Activated CD4-positive, alpha-beta T cell treated with anti-CD3 and anti-CD28 coated beads, Interleukin-2, amount 50 U/mL, for 1 hour (primary cell): ENCODE measurements at places on chromosomes 7 and 10.

- no peak for DNase-seq
Measured at GRCh38 chr7:36627836-36628235, 96.5 kb downstream of the AOAH start.

DNA sequence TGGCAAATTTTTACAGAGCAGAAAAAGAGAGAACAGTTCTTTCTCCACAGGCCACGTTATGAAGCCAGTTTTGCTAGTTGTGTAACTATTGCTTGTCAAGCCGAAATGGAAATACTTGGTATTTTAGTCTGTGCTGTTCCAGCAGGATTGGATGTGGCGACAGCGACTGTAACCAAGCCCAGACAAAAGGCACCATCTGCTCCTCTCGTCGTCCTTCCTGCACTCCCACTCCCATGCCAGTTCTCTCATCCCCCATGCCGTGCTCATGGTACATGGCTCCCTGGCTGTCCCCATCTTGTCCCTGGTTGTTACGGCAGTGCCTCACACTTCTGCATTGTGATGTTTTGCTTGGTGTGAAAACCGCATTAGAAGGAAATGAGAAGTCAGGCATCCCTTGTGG is 185.7 kb upstream of the FZD8 start:
- no peak for DNase-seq

GRCh38 chr10:103280031-103280430 is 3.1 kb downstream of the INA start:
- DNase-seq = no peak

- no peak for DNase-seq
Measured at GRCh38 chr7:4837041-4837802, 24.6 kb downstream of the PAPOLB start.

GRCh38 chr7:130486114-130486953 is 5.6 kb upstream of the MEST start:
- peak; percentile 47 for DNase-seq

DNA sequence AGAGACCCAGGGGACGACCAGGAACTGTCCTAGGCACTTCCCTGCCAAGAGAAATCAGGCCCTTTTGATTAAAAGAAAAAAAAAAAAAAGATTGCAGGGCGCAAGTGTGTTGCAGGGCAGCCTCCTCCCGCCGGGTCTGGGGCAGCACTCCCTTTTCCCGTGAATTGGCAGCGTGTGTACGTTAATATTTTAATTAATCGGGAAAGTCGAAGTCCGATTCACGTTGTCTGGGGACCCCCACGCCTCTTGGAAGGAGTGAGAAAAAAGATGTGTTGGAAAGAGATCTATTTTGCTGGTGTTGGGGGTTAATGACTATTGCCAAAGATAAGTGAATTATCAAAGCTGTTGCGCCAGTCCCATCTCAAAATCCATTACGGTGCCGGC is 1.3 kb upstream of the EBF3 start:
- no peak for DNase-seq

DNA sequence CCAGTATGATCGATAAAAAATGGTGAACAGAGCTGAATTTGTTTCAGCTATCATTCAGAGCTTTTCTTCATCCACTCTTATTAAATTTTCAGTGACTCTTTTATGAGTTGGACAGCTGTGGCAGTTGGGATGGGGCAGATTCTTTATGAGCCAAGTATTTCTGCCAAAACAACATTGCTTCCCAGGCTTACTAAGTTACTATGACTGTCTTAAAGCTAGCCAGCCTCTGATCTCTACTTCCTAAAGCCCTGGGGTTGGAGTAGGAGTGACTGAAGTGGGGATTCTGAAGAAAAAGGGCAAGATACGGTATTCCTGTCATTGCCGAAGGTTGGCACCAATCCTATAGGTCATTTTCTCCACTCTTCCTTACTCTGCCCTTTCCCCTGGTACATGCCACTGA is 12.7 kb downstream of the RPP30 start:
- DNase-seq = no peak

DNA sequence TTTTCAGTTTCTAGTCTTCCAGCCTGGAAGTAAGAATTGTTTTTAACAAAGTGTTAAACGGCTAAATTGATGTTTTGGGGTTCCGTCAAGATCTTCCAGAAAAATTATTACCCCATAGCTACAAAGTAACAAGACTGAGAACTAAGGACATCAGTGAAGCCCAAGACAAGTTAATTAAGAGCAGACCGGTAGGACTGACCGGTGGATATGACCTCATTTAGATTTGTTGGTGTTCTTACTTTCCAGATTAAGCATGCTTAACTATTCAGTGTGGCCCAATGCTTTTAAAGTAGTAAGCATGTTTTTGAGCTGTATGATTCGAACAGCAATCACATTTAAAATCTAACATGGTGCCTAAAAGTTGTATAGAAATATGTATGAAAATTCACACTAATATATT is 73.1 kb upstream of the RPA3 start:
- no peak for DNase-seq

GRCh38 chr7:87598234-87599009 is 2.3 kb downstream of the ABCB1 start:
- DNase-seq = no peak

DNA sequence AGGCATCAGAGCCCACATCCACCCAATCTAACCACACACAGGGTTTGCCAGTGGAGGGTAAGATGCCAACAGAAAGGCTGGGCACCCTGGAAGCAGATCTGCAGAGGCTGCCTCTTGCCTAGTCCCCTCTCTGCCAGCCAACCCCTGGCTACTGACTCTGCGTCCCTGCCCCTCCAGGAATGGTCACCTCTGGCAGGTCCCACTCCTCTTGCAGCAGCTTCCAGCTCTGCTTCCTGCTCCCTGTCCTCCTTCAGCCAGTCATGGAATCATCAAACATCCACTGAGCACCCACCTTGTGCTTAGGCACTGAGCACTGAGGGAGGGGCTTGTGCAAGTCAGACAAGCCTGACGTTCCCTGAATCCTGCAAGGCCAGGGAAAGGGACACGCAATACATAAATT is 20.1 kb upstream of the HABP2 start:
- DNase-seq = no peak

DNA sequence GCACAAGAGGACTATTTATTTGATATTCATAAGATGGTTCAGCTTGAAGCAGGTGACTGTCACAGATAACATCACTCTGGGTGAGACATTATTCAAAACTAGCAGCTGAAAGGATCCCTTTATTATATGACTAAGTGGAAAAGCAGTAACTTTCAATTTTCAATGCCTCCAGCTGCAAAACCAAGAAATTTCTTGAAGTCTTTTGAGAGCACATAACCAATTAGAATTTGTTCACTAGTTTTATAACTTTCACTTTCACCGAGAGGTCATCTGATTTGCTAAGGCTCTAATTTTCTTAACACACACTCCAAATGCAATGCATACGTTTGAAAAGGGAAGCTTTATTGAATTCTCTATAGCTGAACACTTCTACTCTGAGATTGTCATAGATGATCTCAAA is 88.6 kb upstream of the KLF14 start:
- DNase-seq = no peak
